H54 (cell line): ENCODE measurements at places on chromosomes 4 and X.

GRCh38 chrX:13091111-13091765 is 46.8 kb upstream of the FAM9C start:
- DNase-seq: no peak

GRCh38 chr4:81314196-81314896 is 99.3 kb upstream of the PRKG2 start:
- no peak for DNase-seq

GRCh38 chrX:103418811-103419340 is 42.5 kb downstream of the BEX3 start:
- no peak for DNase-seq

DNA sequence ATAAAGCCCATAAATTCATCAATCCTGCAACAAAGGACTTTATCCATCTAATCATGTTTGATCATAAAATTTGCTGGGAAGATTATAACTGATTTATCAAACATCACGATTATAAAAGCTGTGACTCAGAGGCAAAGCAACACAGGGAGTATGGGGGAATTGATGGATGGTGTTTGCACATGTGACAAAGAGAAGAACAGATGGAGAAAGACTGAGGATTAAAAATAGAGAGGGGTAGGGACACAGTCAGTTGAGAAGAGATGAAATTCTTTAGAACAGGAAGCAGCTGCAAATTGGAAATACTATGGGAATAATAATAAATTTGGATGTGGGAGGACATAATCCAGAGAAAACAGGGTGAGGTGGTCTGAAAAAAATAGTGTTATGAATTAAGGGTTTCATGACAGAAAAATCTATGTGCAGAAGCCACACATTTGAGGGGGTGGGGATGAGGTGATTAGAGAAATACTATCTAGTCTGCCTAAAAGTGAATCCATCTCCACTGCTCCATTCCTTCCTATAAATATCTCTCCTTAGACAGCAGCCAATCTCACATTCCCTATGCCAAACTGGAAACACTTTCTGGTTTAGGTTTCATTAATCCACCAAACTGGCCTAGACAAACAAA is 6.2 kb downstream of the PRR32 start:
- DNase-seq: no peak

GRCh38 chr4:75302648-75303047 is 211.6 kb downstream of the RCHY1 start:
- no peak for DNase-seq

- no peak for DNase-seq
Measured at GRCh38 chrX:14344172-14344940, 185.0 kb upstream of the GLRA2 start.

GRCh38 chr4:24831637-24832036 is 36.3 kb downstream of the SOD3 start:
- DNase-seq: no peak

- DNase-seq: no peak
Measured at GRCh38 chrX:149643496-149643895, 11.9 kb upstream of the TMEM185A start.

DNA sequence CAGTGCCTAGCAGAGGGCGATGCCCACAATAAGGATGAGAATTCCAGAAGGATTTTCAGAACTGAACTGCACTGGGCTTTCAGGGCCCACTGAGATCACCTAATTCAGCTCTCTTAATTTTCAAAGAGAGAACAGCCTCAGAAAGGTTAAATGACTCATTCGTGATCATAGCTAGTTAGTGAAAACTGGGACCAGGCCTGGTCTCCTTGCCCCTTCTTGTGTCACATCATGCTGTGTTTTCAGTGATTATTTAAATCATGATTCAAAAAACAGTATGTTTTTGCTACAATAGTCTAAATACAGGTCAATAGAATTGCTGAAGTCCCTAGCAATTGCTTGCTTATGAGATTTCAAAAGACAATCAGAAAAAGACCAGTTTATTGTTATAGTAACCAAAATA is 136.4 kb upstream of the PLAC1 start:
- no peak for DNase-seq

GRCh38 chr4:1711571-1712215 is 426 bp downstream of the SLBP start:
- no peak for DNase-seq

GRCh38 chr4:53000560-53000959 is 138.4 kb downstream of the RASL11B start:
- no peak for DNase-seq

DNA sequence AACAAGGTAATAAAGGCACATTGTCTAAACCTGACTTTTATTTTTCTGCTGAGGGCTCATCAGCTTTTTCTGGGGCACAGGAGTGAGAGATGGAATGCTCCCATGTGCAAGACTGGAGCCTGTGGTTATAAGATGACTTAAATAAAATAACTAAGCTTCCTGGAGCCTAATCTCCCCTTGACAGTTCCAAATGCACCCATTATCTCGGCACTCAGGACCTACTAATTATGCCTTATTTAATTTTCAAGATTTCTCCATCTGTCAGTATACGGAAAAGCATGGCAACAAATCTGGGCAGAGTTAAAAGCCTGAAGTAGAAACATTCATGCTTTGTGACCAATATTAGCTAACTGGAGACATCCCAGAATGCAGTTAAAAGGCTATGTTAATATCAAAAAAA is 416.7 kb upstream of the TEX13C start:
- DNase-seq: no peak

- DNase-seq: no peak
Measured at GRCh38 chrX:19649226-19649995, 134.1 kb upstream of the MAP3K15 start.

- DNase-seq: no peak
Measured at GRCh38 chr4:184721254-184721653, 12.6 kb downstream of the CENPU start.

DNA sequence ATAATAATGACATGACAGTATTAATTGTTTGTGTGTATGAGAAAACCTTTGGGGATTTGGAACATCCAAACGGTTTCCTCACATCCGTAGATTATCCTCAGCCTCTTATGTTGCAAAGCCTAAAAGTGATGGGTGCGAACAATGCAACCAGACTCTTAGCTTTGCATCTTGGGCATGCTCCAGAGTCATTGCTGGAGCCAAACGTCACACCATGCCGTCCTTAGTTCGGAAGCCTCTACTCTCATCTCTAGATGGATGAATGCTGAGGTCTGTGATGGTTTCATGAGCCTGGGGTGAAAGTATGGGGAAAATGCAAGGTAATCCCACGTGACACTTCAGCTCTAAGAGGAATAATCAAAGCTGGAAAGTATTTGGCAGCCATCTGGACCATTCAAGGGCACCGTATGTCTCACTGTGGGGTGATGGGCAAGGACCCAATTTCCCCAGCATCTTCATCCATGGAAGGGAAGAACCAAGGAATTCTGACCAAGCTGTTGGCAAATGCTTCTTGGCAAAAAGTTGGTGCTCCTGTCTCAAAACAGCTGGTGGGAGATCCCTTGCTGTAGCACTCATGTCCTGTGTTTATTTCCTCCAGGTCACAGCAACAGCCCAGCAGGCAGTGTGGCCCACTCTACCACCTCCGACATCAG is 6.3 kb upstream of the RTL5 start:
- no peak for DNase-seq

- no peak for DNase-seq
Measured at GRCh38 chr4:48472794-48473193, 10.3 kb upstream of the SLC10A4 start.

DNA sequence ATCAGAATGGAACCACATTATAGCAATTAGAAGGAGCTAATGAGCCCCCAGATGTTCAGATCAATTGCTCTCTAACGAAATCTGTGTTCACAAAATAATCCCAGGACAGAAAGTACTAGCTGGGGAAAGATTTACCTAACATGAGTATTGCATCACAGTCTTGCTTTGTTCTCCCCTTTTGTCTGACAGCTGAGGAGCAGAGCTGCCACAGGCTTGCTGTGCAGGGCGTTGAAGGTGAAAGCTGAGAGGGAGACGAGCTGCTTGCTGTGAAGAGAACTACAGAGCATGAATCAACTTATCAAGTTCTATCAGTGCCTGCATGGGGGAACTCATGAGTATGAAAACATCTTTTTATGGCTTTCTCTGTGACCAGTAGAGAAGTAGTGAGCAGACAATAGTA is 441.2 kb downstream of the CENPC start:
- no peak for DNase-seq

DNA sequence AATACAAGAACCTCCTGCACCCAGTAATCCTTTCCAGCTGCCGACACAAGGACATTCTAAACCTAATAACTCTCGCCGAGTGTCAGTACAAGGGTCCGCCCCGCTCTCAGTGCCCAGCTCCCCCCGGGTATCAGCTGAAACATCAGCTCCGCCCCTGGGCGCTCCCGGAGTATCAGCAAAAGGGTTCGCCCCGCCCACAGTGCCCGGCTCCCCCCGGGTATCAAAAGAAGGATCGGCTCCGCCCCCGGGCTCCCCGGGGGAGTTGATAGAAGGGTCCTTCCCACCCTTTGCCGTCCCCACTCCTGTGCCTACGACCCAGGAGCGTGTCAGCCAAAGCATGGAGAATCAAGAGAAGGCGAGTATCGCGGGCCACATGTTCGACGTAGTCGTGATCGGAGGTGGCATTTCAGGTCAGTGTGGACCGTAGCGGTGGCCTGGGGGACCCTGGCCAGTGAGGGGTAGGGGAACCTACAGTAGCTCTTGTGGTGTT is at the start of gene MAOA:
Gene MAOA, plus strand, starts transcription at position 295 of the 490 bp plus-strand sequence. Its CDS starts 43 bp downstream, at position 338.
- no peak for DNase-seq

DNA sequence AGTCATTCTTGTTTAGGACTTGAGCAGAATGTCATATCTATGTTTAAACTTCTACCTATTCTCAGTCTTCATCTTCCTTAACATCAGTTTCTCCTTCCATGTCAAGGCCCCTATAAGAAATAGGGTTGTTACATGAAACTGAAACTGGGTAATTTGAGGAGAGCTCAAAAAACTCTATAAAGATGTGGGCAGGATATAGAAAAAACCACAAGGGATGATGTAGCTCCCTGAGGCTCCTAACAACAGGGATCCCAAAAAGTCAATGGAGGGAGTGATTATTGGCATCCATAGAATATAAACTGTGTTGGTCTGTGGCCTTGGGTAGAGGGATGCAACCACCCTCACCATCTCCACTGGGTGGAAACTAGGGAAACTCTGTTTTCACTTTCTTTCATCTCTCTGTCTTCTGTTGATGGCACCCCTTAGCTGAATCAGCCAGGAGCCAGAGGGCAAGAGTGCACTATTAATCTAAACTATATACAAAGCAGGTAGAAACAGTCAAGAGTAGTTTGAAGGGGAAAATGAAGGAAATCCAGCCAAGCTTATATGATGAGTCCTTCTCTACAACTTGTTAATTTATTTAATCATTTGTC is 27.6 kb downstream of the C4orf54 start:
- no peak for DNase-seq
